ENCODE measurements at places on chromosomes 6 and 20. TPM values are rescaled to one million over a fixed set of nuclear protein-coding genes. Genes with fewer than 3 reads are reported as not detected.

- no peak for DNase-seq
These were observed 89.3 kb downstream of the ASXL1 start for GRCh38 chr20:32447136-32448027.

DNA sequence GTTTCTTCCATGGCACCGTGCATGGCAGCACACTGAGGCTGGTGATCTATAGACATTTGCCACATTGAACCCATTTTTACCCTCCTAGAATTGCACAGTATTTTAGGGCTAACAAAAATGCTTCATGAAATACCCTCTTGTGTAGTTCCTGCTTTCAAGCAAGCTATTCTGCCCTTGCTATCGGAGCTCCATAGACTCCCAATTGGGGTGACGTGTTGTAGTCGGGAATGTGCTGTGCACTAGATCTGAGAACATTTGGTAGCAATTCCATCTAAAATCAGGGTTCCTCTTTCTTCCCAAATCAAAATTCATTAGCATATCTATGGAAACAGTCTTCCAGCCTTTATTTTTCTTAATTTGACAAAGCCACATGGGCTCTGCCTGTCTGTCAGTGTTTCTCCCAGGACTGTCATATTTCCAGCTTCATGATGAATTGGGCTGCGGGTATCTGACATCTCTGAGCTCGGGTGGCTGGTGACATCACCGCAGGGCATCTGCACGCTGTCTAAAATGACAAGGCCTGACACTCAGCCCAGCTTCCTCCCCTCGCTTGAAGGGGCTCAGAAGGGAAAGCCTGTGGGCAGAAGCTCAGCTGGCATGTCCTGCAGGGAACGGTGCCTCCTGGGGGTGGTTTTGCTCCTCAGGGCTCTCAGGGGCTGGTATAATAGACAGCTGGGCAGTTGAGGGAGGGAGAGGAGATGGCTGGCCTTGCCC, 406.4 kb downstream of the QKI start:
- no peak for DNase-seq

DNA sequence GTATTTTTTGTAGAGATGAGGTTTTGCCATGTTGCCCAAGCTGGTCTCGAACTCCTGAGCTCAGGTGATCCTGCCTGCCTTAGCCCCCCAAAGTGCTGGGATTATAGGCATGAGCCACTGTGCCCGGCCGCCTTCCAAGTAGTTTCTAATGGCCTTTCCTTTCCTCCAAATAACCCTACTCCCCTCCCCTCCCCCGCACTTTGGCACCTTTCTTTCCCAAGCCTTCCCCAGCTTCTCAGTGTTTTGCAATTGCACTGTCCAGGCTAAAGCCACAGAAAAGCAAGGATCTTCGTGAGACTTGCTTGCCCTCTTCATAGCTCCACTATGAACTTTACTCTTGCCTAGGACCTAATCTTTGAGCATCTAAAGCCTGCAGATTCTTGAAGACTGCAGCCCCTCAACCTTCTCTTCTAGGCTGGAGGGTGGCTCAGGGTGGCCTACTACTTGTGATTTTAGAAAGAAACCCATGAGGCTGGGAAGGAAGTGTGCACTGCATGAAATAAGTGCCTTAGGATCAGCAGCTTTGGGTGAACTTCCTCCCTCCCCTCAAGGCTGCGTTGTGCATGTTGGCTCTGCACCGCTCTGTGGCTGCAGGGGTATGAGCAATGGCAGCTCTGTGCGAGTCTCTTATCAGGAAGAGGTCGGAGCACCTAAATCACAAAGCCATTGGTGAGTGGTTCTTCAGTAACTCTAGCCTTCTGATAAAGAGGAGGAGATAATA, 152.4 kb upstream of the SNX9 start:
- DNase-seq, result no peak

TP53TG5 gene
- not detected for total RNA-seq

PRDM13 gene
- total RNA-seq, result not detected

- no peak for DNase-seq
These were observed 279.7 kb downstream of the UST start for GRCh38 chr6:149026530-149026942.

GRCh38 chr6:15256538-15257271, 10.8 kb downstream of the JARID2 start:
- no peak for DNase-seq

ULBP1 gene
- total RNA-seq, result 0.94 TPM

GRCh38 chr6:122710908-122711635, 68.4 kb upstream of the FABP7 start:
- no peak for DNase-seq

DNA sequence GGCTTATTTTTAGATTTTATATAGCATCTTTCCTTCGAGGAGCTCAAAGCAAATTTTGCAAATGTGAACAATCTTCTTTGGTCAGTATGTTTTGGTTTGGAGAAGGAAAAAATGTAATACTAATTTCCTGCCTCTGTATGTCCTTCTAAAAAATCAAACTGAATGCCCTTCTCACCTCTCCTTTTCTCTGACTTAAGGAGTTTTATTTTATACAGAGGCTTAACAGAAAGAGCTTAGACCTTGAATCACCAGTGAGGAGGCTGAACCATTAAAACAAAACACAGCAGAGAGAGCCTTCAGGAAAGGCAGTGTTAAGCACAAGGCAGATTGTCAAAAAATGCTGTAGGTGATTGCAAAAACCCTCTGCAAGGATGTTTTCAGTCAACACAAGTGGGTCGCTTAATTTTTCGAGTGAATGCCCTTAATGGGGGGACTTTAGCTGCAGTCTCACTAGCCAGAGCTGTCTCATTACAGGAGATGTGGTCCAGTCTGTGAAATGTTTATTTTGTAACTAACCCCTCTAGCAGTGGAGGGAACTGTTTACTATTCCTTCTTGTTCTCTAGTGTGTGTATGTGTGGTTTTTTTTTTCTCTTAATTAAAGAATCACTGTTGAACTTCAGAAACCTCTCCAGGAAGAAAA, 481.3 kb upstream of the CITED2 start:
- no peak for DNase-seq

DNA sequence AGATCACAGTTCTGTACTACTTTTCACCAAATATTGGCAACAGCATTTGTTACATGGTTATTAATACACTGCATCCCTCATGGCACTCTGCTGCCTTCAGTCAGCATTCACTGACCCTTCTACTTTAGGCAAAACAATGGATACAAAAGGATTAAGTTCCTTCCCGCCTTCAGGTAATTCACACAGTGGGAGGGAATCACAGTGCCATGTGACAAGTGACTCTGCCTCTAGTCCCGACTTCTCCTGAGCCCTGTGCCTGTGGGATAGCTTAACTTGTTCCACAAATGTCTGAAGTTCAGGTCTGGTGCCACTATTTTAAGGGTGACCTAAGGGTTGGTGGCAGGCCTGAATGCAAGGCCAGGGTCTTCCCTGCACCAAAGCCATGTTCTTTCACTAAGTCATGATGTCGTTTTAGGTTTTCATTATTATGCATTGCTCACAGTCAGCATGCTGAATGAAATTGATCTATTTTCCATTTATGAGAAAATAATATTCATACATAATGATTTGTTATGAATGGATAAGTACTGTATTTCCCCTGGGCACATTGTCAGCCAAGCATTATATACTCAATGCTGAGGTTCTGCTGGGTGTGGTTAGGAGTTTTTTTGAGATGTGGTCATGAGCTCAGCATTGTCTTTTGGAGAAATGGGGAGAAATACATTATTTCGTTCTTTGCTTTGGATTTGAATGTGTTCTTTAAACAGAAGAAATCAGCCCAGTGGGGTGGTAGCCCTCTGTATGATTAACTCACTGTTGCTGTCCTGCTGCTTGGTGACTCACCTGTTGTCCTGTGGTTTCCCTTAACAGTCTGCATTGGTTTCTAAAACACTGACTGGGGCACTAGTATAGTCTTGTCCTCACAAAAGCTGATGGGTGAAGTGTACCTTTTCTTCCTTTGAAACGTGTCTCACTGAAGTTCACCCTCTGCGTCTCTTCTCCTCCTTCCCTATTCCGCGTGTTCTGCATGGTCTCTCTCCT, 66.4 kb downstream of the AFDN start:
- peak; percentile 56 for DNase-seq

DNA sequence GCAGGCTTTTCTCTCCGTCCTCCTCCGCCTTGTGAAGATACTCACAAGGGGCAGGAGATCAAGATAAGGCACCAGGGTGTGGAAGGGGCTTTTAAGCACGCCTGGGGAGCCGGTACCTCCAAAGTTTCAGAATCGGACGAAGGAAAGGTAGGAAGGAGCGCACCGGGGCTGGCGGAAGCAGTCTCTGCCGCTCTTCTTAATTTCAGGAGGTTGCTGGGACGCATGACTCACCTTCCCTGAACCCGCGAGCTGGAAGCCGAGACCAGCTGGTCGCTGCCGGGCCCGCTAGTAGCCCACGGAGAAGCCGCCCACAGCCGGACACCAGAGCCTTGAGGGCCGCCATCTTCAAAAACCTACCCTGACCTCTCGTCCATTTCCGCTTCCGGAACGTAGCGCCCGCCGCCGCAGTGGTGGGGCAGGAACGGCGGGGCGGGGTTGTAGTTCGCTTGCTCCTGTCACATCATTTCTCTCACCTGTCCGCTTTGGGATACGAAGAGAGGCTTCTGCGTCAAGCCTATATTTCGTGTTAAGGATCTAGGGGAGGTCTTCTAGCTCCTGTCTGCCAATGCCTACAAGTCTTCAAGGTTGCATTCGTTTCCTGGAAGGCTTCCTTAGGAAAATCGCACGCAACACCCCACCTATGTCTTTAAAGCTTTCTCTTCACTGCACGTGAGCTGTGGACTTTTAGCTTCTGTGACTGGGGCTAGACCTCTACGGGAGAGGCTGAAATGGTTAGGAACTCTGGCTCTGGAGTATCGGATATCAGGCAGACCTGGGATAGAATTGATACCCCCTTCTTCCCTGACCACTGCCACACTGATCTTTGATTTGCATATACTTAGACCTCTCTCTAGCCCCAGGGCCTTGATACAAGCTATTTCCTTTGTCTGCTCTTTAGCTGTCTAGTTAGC, at the start of gene MRPS18A:
Gene MRPS18A, minus strand, starts transcription at position 355 of the 911 bp plus-strand sequence. Its CDS starts 12 bp downstream, at position 343.
- DNase-seq, result no peak

DNA sequence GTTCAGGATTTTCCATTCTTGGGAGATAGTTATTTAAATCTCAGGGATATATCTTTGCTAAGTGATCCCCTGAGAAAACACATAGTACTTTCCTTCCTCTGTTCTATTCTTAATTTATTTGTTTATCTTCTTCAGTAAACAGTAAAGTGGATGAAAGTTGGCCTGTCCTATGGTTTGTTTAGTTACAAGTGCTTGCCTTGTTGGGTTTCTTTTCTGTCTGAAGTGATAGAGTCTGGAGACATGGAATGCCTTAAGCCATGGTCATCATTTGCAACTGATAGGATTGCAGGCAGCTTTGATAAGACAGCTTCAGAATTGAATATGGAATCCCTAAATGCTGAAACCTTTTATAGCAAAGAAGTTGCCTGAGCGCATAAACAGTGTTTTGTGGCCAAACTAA, 4.9 kb downstream of the ADGRG6 start:
- no peak for DNase-seq

DNA sequence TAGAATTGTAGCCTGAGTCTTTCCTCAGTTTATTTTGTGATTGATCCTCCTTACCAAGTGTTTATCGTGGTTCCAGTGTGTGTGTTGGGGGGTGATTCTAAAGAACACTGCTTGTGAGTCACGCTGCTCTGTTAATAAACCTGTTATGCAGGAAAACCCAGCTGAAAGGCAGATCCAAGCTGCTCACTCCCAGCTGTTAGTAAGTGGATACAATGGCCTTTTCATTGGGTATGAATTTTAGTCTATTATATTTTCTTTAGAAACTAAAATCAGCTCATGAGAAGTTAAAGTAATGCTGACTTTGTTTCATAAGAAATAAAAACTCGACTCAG, 12.2 kb upstream of the DSTN start:
- no peak for DNase-seq

DNA sequence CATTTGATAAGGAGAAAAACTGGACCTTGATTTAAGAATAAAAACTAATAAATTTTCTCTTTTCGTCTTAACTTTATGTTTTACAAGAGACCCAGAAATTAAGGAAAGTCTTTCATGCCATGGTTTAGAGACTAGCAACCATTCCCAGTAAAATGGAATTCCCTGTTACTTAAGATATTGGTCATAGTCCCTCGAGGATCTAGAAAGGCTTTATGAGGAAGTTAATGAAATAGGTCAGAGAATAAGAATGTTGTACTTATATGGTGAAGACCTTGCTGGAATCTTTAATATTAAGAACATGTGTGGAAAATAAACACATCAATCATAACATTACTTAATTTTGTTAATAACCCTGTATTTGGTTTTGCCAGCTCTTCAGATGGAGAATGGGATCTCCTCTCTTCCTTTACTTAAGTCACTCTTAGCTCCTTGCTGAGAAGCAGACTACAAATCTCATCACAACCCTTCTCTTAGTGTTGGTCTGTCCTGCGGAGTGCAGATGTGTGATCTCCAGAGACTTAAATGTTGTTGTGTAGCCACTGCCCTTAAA, 382.9 kb downstream of the QKI start:
- no peak for DNase-seq

- no peak for DNase-seq
These were observed 46.0 kb downstream of the GTF2H5 start for GRCh38 chr6:158213925-158214674.

GMPR gene
- 1.2 TPM for total RNA-seq

GRCh38 chr6:95681736-95682135, 104.4 kb downstream of the MANEA start:
- DNase-seq, result no peak

WTAP gene
- 82.3 TPM for total RNA-seq

DNA sequence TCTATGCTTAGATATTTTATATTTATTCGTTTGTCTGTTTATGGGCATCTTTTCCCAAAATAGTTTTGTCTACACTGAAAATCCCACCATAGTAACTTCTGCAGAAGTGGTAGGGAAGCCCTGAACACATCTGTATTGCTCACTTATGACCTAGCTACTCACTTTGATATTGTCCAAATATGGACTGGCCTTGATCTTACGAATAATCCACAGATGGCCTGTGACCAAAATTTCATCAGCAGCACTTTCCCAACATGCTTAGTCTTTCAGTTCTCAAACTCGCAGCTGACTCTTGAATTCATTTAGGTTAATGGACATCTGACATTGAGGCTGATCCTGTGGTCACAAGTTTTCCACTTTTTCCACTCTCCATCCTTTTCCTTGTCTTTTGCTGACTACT, 80.8 kb upstream of the BEND3 start:
- no peak for DNase-seq

GRCh38 chr6:146785001-146785585, 186.3 kb downstream of the ADGB start:
- DNase-seq, result no peak

CAGE1 gene
- 0.22 TPM for total RNA-seq

DNA sequence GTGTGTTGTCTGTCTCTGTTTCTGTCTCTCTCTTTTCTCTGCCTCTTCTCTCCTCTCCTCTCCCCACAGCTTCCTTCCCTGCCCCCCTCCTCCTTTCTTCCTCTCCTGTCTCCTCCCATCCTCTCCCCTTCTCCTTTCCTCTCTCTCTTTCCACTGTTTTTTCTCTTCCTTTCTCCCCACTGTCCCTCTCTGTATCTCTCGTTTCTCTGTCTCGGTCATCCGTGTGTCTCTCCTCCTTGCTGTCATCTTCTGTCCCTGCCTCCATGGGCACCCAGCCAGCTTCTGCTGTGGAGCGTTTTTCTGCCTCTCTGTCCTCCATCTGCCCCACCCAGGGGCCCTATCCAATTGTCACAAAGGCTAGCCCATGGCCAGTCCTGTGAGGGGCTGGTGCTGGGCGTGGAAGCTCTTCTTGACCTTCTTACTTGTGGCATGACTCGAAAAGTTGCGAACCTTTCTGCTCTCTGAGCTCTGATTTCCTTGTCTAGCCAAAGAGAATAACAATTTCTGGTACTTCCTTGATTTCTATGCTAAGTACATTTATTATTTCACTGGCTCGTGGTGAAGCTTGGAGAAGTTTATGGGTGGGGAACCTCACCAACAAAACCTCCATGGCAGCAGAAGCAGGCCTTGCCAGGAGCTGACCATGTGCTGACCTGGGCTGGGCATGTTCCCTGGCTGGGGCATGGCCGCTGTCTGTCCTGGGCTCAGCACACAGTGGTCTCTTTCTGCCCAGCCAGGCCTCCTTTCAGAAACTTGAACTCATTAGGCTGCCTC, 69.3 kb downstream of the CEBPB start:
- no peak for DNase-seq

Measured in epithelial cell of proximal tubule (primary cell).